NB4 (cell line): ENCODE measurements at places on chromosomes 5 and 9.
A peak's percentile ranks its signal among the peaks of the same experiment; 100 is the strongest.

DNA sequence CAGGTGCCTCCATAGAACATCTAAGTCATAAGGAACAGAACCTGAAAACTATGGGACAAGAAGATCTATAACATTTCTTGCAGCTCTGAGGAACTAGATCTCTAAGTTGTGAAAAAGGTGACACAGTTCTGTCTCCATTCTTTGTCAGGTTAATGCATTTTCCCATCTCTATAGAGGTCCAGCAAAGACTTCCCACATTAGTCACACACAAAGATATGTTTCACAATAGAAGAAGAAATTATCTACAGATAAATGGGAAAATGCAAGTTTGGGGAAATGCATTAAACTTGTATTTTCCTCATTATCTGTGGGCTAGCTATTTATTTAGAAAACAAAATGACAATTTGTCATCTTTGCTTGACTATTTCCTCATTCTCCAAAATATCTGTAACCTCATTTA, 458.6 kb upstream of the PAPPA start:
- DNase-seq = no peak

GRCh38 chr9:113580041-113580953, 116.8 kb downstream of the RGS3 start:
- peak; percentile 79 for DNase-seq

- peak; percentile 42 for DNase-seq
Measured at GRCh38 chr5:1152771-1153282, 41.0 kb upstream of the SLC12A7 start.

- peak; percentile 21 for DNase-seq
Measured at GRCh38 chr5:5126444-5126843, 13.7 kb upstream of the ADAMTS16 start.

DNA sequence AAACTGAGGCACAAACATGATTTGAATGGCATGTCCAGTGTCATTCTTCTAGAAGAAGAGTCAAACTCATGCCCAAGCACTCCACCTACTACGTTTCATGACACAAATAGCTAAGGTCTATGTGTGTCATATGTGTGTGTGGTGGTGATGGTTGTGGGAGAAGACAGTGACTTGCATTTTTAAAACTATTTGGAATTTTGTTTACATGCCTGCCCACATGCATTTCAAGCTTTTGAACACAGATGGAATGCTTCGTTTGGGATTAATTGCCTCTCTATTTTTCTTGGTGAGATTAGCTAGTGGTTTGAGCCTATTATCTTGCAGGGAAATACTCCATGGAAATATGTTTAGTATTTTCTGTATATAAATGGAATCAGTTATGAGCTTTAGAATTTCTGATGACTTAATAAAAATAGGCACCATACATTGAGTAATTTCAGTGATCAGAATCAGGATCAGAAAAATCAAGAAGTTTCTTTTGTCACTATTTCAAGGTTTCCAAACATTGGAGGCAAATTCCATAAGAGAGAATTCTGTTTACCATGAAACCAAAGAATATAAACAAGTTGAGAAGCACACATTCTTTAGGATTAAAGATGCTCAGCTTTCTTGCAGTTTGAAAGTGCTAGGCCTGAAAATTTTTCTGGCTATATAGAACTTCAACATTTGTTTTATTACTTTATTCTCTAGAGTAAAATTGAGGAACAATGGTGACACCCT, 260.3 kb upstream of the SEMA6A start:
- DNase-seq = no peak

DNA sequence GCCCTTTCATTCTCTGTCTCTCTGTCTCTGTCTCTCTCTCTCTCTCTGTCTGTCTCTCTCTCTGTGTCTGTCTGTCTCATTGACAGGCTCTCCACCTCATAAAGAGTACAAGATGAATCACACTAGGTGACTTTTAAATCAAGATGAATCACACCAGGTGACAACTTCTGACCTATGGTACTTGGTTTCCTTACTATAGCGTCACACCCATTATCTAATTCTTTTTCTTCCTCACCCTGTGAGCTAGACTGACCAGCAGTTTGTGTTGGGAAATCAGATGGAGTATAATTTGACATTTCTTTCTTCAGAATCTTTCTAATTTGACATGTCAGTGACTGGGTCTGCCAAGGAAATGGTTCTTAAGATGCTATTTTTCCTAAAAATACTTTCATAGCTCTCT, 232.9 kb downstream of the ARRDC3 start:
- no peak for DNase-seq

GRCh38 chr5:38189081-38189504, 69.3 kb upstream of the EGFLAM start:
- DNase-seq = no peak

- DNase-seq = no peak
Measured at GRCh38 chr9:92547356-92547755, 11.6 kb upstream of the ECM2 start.

- DNase-seq = no peak
Measured at GRCh38 chr5:43941806-43942205, 338.8 kb downstream of the NNT start.

DNA sequence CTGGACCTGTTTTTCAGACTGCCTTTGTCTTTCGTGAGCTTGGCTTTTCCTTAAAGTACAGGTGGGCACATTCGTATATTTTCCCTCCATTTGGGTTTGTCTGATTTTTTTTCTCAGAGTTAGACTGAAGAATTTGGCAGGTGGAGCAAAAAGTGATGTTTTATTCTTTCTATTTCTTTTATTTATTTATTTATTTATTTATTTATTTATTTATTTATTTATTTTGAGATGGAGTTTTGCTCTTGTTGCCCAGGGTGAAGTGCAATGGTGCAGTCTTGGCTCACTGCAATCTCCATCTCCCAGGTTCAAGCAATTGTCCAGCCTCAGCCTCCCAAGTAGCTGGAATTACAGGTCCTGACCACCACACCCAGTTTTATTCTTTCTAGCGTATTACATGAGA, 1805.1 kb upstream of the WWC1 start:
- DNase-seq = no peak

- DNase-seq = no peak
Measured at GRCh38 chr9:79023134-79023580, 548.6 kb upstream of the TLE4 start.

DNA sequence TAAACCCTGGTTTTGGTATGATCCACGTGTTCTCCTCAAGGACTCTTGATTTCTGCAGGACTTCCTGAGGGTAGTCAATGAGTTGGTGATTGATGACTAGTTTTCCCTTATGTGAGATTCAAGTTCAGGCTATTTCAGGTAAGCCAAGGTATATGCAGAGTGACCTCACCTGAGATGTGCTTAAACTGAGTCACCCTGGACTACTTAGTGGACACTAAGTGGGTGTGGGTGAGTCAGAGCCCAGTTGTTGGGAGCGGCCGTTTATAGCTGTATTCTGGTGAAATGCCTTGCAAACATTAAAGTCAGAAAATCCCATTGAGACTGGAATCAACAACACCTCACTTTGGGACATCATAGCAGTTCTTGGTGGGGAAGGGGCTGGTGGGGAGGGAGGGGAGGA, 62.9 kb downstream of the SLC28A3 start:
- DNase-seq = no peak
